Stimulated activated CD8-positive, alpha-beta memory T cell treated with anti-CD3 and anti-CD28 coated beads, Interleukin-4, amount 100 ng/mL, for 4 hours (primary cell): ENCODE measurements at places on chromosomes 4 and X.
A peak's percentile ranks its signal among the peaks of the same experiment; 100 is the strongest.

DNA sequence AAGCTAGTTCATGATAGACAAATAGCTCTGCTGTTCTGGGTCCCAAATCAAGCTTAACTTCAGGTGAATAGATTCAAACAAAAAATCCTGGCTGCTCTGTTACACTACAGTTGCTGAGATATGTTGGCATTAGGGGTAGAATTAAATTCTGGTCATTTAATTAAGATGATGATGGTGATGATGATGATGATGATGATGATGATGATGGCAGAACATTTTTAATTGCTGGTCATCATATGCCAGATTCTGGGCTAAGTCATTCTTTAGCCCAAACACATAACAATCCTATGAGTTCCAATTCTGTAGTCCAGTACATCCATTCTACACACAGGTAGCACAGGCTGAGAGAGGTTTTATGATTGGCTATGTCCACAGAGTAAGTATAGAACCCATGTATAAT is 741.5 kb downstream of the STIM2 start:
- DNase-seq = no peak

- no peak for DNase-seq
Observed at GRCh38 chr4:183876268-183876934, 28.7 kb upstream of the STOX2 start.

GRCh38 chrX:30495468-30495867 is 82.1 kb downstream of the TASL start:
- no peak for DNase-seq

GRCh38 chrX:150081076-150081475 is 142.8 kb upstream of the EOLA2 start:
- no peak for DNase-seq

DNA sequence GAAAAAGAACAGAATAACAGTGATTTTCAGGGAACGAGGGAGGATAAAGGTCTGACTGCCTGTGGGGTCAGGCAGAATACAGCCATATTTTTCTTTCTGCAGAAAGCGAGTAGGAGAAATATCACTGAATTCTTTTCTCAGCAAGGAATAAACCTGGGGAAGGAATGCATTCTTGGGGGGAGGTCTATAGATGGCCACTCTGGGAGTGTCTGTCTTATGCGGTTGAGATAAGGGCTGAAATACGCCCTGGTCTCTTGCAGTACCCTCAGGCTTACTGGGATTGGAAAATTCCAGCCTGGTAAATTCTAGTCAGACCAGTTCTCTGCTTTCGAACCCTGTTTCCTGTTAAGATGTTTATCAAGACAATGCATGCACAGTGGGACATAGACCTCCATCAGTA is 26.3 kb downstream of the CNGA1 start:
- no peak for DNase-seq

DNA sequence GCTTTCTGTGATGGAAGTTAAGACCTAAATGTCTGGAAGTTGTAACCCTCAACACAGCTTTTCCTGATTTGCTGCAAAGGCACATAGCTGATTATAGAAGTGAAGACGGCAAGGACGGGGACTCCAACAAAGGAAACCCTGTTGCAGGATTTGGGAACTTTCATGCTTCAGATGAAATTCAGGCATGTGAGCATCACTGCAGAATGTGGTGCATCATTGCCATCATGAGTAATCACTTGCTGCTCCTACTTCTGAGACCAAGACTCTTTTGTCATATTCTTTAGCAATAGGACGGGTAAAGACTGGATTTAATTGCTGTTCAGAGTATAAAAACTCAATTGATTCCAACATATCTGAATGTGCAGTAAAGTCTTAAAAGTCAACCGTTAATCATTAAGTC is 35.8 kb downstream of the YIPF6 start:
- DNase-seq = no peak

- DNase-seq = no peak
Observed at GRCh38 chr4:14125375-14126129, 498.0 kb upstream of the BOD1L1 start.

- DNase-seq = no peak
Observed at GRCh38 chr4:101262683-101263082, 84.6 kb downstream of the PPP3CA start.

- DNase-seq = no peak
Observed at GRCh38 chr4:101414496-101414895, 67.2 kb upstream of the PPP3CA start.

DNA sequence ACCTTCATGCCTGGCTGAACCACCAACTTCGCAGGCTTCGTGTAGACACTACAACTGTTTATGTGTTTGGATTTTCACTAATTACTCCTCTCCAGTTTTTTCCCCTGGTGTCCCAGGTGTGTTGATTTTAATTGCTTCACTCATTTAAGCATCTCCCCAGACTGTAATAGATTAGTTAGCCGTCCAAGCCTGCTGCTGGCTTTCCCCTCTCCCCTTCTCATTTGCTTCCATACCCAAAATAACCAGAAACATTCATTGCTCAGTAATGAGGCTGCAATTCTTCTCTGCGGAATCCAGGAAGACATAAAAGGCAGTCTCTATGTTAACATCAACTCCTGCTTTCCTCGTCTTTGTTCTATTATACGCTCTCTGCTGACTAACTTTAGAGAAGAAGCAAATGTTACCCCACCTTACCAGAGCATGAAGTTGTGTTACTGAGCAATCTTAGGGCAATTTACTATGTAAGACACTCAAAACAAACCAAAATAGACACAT is 37.9 kb upstream of the SCRG1 start:
- no peak for DNase-seq

DNA sequence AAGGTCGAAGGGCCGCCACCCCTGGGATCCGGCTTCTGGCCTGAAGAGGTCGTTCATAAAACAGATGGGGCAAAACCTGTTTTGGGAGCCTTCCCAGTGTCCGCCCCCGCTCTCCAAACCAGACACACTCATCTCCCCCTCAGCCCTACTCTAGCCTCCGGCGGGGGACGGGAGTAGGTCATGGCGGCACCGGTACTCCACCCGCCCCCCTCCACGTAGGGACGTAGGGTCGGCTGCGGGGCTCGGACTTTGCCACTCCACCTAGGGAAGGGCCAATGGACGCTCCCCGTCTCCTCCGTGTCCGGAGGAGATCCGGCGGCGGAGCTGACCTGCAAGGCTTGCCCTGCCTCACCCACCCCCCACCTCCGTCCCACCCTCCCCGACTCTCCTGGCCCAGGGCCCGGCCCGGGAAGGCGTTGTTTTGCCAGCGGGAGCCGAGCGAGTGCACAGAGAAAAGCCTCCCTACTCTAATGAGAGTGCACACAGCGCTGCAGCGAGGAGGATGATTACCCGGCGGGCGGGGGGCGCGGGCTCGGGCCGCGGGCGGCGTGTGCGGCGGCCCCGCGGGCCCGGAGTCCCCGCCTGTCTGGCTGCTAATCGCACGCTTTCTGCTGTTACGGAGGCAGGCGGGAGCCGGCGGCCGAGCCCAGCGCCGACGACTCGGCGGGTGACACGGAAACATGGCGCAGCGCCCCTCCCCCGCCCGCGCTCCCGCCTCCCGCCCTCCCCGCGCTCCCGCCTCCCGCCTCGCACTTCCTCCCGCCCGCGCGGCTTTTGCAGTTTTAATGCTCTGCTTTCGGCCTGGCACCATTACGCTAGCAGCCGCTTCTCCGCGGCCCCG is 8.3 kb upstream of the BCOR start:
- DNase-seq = no peak

DNA sequence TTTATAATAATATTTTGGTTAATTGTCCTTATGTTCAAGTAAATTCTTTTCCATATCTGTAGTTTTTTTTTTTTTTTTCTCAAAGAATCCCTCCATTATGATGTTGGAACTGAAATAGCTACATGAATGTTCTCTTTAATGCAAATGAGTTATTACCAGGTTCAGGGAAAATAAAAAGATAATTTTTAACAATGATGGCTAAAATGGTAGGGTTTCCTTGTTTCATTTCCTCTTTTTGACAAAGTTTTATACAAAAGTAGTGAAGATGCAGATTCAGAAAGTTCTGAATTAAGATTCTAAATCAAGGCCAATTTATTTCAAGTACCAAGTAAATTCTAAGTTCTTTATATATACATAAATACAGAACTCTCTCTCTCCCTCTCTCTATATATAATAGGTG is 779.0 kb upstream of the INTU start:
- DNase-seq = no peak

DNA sequence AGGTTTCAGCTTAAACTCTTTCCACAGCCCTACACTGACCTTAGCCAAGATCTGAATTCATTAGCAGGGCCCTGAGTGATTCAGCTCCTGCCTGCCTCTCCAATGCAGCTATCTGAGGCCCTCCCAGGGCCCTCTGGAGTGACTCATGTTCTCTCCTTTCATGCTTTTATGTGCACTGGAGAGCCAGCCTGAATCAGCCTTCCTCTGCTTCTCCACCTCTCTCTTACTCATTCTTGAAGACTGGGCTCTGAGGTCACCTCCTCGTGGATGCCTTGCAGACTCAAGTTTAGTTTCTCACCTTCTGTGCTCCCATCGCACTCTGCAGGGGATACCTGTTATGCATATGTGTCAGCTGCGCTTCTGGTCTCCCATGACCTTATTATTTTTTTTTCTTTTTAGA is 3.1 kb upstream of the OCIAD2 start:
- no peak for DNase-seq

GRCh38 chr4:109433205-109434006 is at the start of gene SEC24B:
Gene SEC24B (plus strand): TSS chr4:109433815. CDS start chr4:109433870, 55 bp downstream.
- DNase-seq = peak; percentile 79

GRCh38 chr4:5259471-5259870 is 208.2 kb downstream of the STK32B start:
- DNase-seq = no peak

- no peak for DNase-seq
Observed at GRCh38 chr4:169854090-169854489, 96.3 kb upstream of the HPF1 start.

- DNase-seq = no peak
Observed at GRCh38 chrX:38941675-38942074, 140.4 kb downstream of the MID1IP1 start.

- no peak for DNase-seq
Observed at GRCh38 chr4:39044956-39045826, 13.0 kb upstream of the TMEM156 start.

DNA sequence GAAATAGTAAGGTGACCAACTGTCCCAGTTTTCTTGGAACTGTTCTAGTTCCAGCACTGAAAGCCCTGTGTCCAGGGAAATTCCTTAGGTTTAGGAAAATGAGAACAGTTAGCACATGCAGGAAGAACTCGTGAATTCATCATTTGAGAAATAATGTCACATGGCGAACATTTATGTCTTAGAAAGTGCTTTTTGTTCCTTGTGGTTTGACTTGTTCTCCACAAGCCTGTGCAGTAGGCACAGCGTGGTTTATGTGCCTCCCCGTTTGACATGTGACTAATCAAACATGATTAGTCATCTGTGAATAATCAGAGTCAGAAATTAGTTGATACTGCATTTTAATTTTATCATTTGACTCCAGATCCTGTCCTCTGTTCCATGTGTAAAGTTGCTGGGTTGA is 556.0 kb upstream of the CPEB2 start:
- DNase-seq = no peak

DNA sequence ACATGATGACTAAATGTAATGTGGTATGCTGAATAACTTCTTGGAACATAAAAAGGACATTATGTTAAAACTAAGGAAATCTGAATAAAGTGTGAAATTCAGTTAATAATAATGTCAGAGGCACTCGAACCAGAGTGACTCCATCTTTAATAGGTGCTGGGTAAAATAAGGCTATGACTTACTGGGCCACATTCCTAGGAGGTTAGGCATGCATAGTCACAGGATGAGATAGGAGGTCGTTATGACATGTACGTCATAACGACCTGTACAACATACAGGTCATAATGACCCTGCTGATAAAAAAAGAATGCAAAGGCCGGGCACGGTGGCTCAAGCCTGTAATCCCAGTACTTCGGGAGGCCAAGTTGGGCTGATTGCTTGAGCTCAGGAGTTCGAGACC is 28.9 kb upstream of the OPHN1 start:
- no peak for DNase-seq

GRCh38 chr4:23097251-23097650 is 404.5 kb downstream of the GBA3 start:
- DNase-seq = no peak

GRCh38 chr4:74431113-74431826 is 13.7 kb upstream of the AREG start:
- DNase-seq = no peak

DNA sequence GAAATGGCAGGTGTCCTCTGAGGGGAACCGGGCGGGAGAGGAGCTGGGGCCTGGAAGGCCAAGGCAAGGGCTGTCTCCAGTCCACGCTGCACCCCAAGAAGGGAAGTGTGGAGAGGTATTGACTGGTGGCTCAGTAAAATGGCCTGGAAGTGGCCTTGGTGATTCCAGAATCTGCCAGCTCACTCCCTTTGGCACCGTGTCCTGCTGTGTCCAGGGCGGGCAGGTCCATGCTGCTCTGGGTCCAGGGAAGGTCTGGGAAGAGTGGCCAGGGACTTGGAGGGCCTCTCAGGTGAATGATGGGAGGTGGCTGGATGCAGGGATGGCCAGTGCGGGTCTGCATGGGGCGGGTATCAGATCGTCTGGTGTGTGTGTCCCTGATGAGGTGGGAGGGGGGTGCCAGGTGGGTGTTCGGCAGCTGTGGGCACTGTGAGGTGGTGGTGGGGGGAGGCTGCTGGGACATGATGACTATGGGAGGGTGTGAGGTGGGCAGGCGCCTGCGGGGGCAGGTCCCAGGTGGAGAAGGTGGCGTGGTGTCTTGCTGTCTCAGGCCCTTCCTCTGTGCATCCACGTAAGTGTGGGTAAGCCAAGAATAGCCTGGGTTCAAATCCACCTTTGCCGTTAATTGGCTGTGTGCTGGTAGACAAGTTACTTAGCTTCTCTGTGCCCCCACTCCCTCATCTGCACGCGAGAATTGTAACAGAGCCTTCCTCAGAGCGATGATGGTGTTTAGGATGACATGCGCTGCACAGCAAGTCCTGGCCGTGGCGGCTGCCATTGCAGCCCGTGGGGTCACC is 17.7 kb downstream of the RGS12 start:
- DNase-seq = no peak

GRCh38 chr4:155509555-155509954 is 132.8 kb upstream of the MAP9 start:
- no peak for DNase-seq

- no peak for DNase-seq
Observed at GRCh38 chrX:103828529-103828928, 3.5 kb downstream of the RAB9B start.

DNA sequence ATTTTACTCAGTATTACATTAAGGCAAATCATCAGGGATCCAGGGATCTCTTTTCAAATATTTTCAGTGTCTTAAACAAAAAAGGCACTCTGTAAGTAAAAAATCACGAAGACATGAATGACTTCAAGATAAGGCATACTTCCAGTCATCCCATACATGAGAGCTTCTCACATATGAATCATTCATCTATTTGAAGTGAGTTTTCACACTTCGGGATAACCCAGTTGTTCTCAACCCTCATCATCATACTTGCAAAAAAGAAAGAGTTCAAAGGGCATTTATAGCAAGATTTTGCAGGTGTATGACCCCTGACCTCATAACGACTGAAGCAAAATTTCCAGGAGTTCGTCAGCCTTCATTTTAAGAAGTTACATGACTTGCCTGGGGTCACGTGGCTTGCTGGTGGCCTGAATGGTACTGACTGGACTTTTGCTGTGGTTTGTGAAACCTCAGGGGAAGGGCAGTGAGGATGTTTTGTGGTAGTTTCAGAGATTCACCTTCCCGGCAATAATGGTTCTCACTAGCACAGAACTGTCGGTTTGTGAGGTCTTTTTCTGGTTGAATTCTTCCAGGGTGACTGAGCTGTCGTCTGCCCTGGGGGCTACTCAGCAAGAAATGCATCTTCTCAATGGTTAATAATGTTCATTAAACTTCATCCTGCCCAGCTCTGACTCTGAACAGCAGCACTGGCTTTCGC is 115.8 kb upstream of the SHISA3 start:
- no peak for DNase-seq

GRCh38 chr4:55103224-55103623 is 22.2 kb downstream of the KDR start:
- DNase-seq = no peak
